ENCODE measurements at places on chromosomes 13 and 19.
A peak's percentile ranks its signal among the peaks of the same experiment; 100 is the strongest.

DNA sequence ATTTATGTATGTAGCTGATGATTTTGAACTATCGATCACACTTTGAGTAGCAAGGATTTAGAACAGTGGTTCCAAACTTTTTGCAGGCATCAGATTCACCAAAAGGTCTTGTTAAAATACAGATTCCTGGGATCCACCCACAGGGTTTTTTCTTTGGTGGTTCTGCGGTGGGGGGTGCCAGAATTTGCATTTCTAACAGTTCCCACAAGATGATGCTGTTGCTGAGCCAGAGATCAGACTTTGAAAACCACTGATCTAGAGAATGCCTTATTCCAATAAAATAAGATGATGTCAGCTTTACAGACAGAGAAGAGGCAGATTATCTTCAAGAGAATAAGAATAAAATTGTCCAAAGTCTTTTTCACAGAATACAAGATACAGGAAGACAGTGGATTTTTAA lies 80.9 kb upstream of the SHISA2 start:
- no peak for DNase-seq
- no peak overlapping the region for H3K27ac ChIP-seq
- no peaks in the 10 kb centered on the region for H3K27me3 ChIP-seq
- H3K4me1 ChIP-seq, result no peaks in the 10 kb centered on the region
- no peaks in the 10 kb centered on the region for H3K36me3 ChIP-seq
- H3K4me3 ChIP-seq, result no peak overlapping the region

DNA sequence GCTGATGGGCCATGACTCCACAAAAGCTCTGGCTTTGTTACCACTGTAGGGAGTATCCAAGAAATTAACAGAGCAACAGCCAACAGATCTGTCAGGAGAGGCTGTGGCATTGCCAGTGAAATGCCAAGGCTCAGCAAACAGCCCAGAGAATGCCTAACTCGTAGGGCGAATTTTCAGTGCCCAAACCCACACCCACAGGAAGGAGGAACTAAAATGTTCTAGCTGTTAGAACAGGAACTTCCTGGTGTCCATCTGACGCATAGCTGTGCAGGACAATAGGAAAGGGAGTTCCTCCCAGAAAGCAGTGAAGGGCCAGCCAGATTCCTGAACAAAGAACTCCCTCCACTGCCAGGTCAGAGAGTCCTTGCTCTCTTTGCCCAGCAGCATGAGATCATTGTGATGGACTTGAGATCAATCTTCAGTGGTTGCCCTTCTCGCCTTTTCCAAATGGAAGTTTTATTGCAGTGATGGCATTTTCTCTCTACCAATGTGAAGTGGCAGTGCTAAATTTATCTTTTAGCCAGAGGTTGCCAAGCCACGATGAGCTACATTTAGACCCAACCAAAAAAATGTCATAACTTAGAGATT lies 224.2 kb upstream of the STARD13 start:
- DNase-seq, result no peak
- H3K36me3 ChIP-seq, result no peaks in the 10 kb centered on the region
- H3K4me3 ChIP-seq, result no peak overlapping the region

DNA sequence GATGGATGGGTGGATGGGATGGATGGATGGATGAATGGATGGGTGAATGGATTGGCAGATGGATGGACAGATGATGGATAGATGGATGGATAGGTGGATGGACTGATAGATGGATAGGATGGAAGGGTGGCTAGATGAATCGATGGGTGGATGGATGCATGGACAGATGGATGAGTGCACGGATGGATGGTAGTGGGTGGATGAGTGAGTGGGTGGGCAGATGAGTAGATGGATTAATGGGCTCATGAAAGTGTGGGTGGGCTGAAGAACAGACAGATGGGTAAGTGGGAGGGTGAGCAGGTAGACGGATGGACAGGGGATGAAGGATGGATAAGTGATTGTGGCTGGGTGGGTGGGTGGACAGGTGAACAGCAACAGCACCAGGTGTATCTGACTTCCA lies 5.7 kb downstream of the SEMA6B start:
- H3K4me1 ChIP-seq, result no peaks in the 10 kb centered on the region
- no peak overlapping the region for H3K27ac ChIP-seq
- H3K27me3 ChIP-seq, result peaks cover 54% of the 10 kb centered on the region
- no peak for DNase-seq

GRCh38 chr19:11053817-11054195 lies 35.5 kb upstream of the LDLR start:
- DNase-seq, result no peak
- H3K4me1 ChIP-seq, result peaks cover 15% of the 10 kb centered on the region
- no peak overlapping the region for H3K27ac ChIP-seq
- H3K4me3 ChIP-seq, result no peak overlapping the region

GRCh38 chr13:70490320-70490935 lies 382.2 kb upstream of the KLHL1 start:
- H3K27me3 ChIP-seq, result no peaks in the 10 kb centered on the region
- no peaks in the 10 kb centered on the region for H3K4me1 ChIP-seq
- no peaks in the 10 kb centered on the region for H3K36me3 ChIP-seq
- H3K27ac ChIP-seq, result no peak overlapping the region
- no peak for DNase-seq
- no peak overlapping the region for H3K4me3 ChIP-seq

- H3K36me3 ChIP-seq, result no peaks in the 10 kb centered on the region
- no peaks in the 10 kb centered on the region for H3K4me1 ChIP-seq
- DNase-seq, result no peak
- no peak overlapping the region for H3K27ac ChIP-seq
- H3K4me3 ChIP-seq, result no peak overlapping the region
Measured at GRCh38 chr13:46334035-46334822, 52.8 kb downstream of the RUBCNL start.

DNA sequence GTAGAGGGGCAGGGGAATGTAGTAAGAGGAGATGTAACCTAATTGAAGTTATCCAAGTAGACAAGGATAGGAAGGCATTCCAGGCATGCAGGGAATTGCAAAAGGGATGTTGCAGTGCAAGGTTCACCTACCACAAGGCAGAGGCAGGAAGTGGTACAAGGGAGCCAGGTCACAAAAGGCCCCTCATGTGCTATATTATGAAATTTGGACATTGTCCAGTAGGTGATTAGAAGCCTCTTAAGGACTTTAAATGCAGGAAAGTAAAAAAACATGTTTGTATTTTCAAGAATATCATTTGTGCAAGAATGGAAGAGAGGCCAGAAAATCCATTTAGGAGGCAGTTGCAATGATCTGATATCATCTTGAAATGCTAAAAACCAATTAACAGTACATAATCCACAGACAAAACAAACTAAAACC lies 111.4 kb downstream of the FRY start:
- no peak for DNase-seq
- H3K4me1 ChIP-seq, result no peaks in the 10 kb centered on the region
- H3K36me3 ChIP-seq, result no peaks in the 10 kb centered on the region
- H3K27ac ChIP-seq, result no peak overlapping the region
- no peaks in the 10 kb centered on the region for H3K27me3 ChIP-seq

DNA sequence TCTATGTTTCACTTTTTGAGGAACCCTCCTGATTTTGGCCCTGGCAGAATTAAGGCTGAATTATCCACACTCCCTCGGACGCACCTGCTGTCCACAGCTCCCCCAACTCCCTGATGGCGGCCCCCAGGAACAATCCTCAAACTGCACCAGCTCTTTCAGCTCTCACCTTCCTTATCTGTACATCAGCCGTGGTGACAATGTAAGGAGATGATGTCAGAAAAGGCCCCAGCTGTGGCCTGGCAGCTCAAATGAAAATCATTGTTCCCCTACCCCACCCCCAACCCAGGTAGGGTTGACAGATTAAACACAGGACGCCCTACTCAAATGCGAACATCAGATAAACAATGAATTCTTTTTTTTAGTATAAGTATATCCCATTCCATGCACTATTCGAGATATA lies 35.0 kb upstream of the KLF2 start:
- no peak overlapping the region for H3K27ac ChIP-seq
- no peak overlapping the region for H3K4me3 ChIP-seq
- no peaks in the 10 kb centered on the region for H3K4me1 ChIP-seq
- no peaks in the 10 kb centered on the region for H3K36me3 ChIP-seq
- H3K27me3 ChIP-seq, result peaks cover 39% of the 10 kb centered on the region
- DNase-seq, result no peak

DNA sequence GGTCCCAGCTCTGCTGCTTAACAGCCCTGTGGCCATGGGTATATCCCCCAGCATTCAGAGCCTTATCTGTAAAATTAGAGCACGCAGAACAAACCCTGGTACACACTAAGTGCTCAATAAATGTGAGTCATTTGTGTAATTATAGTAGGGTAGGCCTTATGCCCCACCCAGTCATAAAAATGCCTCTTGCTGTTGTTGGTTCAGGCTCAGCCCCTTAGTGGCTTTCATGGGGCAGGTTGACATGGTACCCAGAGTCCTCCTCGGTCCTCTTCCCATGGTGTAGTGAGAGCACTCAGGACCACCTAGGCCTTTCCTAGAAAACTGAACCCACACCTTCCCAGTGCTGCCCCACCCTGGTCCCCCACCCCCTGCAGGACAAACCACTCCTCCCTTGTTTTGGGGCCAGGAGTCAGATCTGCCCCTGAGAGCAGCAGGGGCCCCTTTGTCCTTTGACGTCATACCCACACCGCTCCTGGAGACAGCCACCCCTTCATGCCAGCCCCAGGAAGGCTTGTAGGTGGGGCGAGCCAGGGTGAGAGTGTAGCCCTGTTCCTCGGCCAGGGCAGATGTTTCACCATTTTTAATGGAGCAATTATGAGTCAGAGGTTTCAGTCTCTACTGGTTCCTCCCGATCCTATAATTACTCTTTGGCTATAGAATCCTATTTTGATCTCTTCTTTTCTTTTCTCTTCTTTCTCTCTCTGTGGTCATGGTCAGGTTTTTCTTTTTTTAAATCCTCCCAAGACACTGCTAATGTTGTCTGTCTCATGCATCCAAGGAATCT lies 36.8 kb downstream of the ACTN4 start:
- peak; percentile 38 for DNase-seq
- H3K36me3 ChIP-seq, result no peaks in the 10 kb centered on the region
- H3K4me1 ChIP-seq, result peaks cover 47% of the 10 kb centered on the region
- H3K27me3 ChIP-seq, result no peaks in the 10 kb centered on the region

DNA sequence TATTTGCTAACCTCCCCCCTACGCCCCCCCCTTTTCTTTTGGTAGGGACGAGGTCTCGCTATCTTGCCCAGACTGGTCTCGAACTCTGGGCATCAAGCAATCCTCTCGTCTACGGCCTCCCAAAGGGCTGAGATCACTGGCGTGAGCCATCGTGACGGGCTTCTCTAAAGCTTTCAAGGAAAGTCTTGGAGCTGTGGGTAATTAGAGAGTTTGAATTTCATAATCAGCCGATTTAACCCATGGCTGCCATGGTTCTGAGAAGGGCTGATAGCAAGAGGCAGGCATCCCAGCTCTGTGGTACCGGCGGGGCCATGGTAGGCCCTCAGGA lies 679 bp upstream of the ABHD8 start:
- no peak overlapping the region for H3K27ac ChIP-seq
- no peaks in the 10 kb centered on the region for H3K36me3 ChIP-seq
- H3K27me3 ChIP-seq, result no peaks in the 10 kb centered on the region
- H3K4me3 ChIP-seq, result no peak overlapping the region
- H3K4me1 ChIP-seq, result peaks cover 17% of the 10 kb centered on the region

- DNase-seq, result peak; percentile 89
- peak overlapping the region; percentile 37 for H3K27ac ChIP-seq
- H3K4me3 ChIP-seq, result no peak overlapping the region
- H3K36me3 ChIP-seq, result no peaks in the 10 kb centered on the region
- H3K4me1 ChIP-seq, result peaks cover 21% of the 10 kb centered on the region
- peaks cover 64% of the 10 kb centered on the region for H3K27me3 ChIP-seq
Measured at GRCh38 chr13:104984296-104984818, 1551.1 kb downstream of the EFNB2 start.

DNA sequence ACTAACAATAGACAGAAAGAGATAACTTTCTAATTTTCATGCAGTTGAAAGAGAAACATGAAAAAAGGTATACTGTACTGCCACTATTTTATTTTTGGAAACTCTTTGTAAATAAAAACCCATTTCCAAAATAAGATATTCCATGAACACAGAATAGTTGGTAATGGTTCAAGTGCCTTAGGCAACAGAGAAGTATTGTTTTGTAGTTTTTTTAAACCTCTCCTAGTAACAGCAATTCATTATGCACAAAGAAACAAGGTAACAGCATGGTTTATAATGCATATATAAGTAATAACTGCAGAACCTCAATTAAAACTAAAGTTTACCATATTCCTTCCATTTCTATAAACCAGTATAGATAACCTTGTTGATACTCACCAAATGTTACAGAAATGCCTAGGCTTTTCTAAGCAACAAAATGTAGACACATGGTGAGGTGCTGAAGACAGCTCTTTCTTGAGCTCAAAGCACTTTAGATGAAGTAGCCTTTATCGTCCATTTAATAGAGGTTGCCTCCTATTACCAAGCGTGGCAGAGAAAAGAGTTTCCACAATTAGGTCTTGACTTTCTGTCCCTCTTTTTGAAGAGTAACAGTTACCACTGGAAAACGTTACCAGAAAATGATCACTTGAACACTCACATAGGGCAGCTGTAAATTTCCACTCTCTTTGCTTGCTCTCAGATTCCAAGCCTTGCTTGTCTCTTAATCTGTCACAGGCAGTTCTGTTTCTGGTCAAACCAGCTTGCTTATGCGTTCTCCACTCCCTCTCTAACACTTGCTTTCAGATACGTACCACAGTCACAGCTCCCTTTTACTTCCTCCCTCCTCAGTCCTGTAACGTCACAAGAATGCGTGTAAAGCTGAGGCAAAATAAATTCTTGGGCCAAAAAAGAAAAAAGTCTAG lies 42.9 kb downstream of the CAB39L start:
- DNase-seq, result no peak
- H3K36me3 ChIP-seq, result no peaks in the 10 kb centered on the region
- H3K27me3 ChIP-seq, result no peaks in the 10 kb centered on the region
- no peak overlapping the region for H3K4me3 ChIP-seq
- no peaks in the 10 kb centered on the region for H3K4me1 ChIP-seq

GRCh38 chr13:24746618-24747247 lies 17.2 kb upstream of the RNF17 start:
- H3K36me3 ChIP-seq, result no peaks in the 10 kb centered on the region
- no peaks in the 10 kb centered on the region for H3K27me3 ChIP-seq

GRCh38 chr19:40055049-40055448 lies 982 bp downstream of the ZNF780B start:
- no peak for DNase-seq
- peak overlapping the region; percentile 97 for H3K4me3 ChIP-seq
- 0 out of 2 replicates have a peak, but pooled peaks cover 6% of the 10 kb centered on the region for H3K4me1 ChIP-seq
- H3K27ac ChIP-seq, result no peak overlapping the region
- H3K36me3 ChIP-seq, result no peaks in the 10 kb centered on the region
- H3K27me3 ChIP-seq, result no peaks in the 10 kb centered on the region
